M059J (cell line): ENCODE measurements at places on chromosomes 12 and 14. TPM values are rescaled to one million over a fixed set of nuclear protein-coding genes. Genes with fewer than 3 reads are reported as not detected.
A peak's percentile ranks its signal among the peaks of the same experiment; 100 is the strongest.

Gene FSCB
- not detected in 2 replicates for total RNA-seq

Gene STYK1
- 1.6 and 5.9 TPM in 2 replicates for total RNA-seq

- DNase-seq = peak; percentile 59
Measured at GRCh38 chr14:53613404-53614253, 343.0 kb downstream of the BMP4 start.

- DNase-seq = no peak
Measured at GRCh38 chr12:114272605-114273004, 133.3 kb downstream of the TBX5 start.

- DNase-seq = peak; percentile 64
Measured at GRCh38 chr14:29558516-29558915, 369.1 kb downstream of the PRKD1 start.

- peak; percentile 7 for DNase-seq
Measured at GRCh38 chr12:129570796-129571400, 332.9 kb downstream of the TMEM132D start.

- no peak for DNase-seq
Measured at GRCh38 chr14:103456167-103456835, 66.3 kb downstream of the CKB start.

GRCh38 chr14:97959251-97959650, 1162.1 kb downstream of the VRK1 start:
- DNase-seq = no peak
